ENCODE measurements at places on chromosomes 13 and 19. TPM values are rescaled to one million over a fixed set of nuclear protein-coding genes. Genes with fewer than 3 reads are reported as not detected.

Gene FBL
- total RNA-seq = 95.5 TPM

Gene GDF15
- total RNA-seq = 78.5 TPM

Gene BICRA
- 6.0 TPM for total RNA-seq

Gene ZIM2
- not detected for total RNA-seq

Gene GRIK5
- total RNA-seq = 3.2 TPM

Gene GAS6
- total RNA-seq = 107 TPM

Gene BIVM
- total RNA-seq = 24.5 TPM

Gene ENOX1
- total RNA-seq = 5.5 TPM
